Activated T-helper 1 cell treated with anti-CD3 and anti-CD28 coated beads, Interleukin-12 subunit alpha, Interleukin-12 subunit beta, Interleukin-2, Interleukin-4 antibody, amounts not matched to agents 30 ng/mL and 10 ng/mL and 1 ng/mL, durations not matched to agents 14 hours and 24 hours and 36 hours (primary cell): ENCODE measurements at places on chromosomes 1 and 21. TPM values are rescaled to one million over a fixed set of nuclear protein-coding genes. Genes with fewer than 3 reads are reported as not detected.

GRCh38 chr1:79629414-79629813 lies 622.9 kb upstream of the ADGRL4 start:
- DNase-seq, result no peak

DNA sequence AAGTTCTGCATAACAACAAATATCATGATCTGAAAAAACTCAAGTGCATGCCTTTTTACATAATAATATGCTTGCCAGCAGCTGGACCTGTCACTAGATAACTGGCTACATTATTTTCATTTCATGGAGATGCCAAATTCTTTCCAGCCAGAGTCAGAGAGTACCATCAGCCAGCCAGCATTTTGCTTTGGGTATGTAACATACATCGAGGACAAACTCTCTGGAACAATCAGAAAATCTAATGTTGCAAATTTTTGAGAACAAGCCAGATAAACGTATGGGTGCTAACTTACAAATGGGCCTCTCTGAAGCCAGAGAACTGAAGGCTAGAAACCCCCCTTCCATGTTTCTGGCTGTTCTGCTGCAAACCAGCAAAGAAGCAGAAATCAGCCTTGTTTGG lies 76.3 kb upstream of the BACE2 start:
- no peak for DNase-seq

GRCh38 chr1:184031409-184032107 lies 6.0 kb downstream of the COLGALT2 start:
- no peak for DNase-seq

DNA sequence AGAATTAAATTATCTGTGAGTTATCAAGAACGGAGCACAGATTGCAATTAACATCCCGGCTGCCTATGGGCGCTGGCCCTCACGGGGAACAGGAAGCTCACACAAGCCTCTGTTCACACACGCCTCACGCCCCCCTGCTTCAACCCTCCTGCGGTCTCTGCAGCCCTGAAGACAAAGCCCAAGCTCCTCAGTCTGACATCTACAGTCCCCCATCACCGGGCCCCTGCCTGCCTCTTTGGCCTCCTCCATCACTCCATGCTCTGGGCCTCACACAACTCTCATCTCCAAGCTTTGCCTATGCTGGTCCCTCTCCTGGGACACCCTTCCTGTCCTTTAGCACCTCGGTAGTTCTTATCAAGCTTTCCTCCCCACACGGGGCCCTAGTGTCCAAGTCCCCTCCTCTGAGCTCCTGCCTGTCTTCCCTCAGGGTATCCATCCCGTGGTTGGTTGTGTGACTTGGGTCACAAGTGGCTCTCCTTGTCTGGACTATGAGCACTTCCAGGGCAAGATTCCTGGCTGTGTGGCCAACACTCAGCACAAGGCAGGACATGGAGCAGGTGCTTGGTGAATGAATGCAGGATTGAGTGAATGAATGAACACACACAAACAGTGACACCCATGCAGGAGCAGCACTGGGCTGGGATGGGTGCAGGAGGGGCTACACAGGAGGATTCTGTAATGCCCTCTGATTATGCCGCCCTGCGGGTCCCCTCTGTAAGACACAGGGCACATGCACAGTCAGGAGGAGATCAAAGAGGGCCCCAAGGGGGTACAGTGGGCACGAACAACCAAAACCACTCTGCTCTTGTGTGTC lies 116.1 kb downstream of the DMRTB1 start:
- DNase-seq, result no peak

The ERG gene
- total RNA-seq, result not detected in 2 replicates

The CD34 gene
- total RNA-seq, result not detected in 2 replicates

The FMO2 gene
- not detected in 2 replicates for total RNA-seq

The CYYR1 gene
- total RNA-seq, result not detected in 2 replicates

The HCRTR1 gene
- not detected in 2 replicates for total RNA-seq

The TMCO4 gene
- total RNA-seq, result 14.0 and 15.1 TPM in 2 replicates

The B3GALT5 gene
- total RNA-seq, result not detected in 2 replicates
